Fibroblast of skin of left biceps (primary cell): ENCODE measurements at places on chromosomes 4 and X.

DNA sequence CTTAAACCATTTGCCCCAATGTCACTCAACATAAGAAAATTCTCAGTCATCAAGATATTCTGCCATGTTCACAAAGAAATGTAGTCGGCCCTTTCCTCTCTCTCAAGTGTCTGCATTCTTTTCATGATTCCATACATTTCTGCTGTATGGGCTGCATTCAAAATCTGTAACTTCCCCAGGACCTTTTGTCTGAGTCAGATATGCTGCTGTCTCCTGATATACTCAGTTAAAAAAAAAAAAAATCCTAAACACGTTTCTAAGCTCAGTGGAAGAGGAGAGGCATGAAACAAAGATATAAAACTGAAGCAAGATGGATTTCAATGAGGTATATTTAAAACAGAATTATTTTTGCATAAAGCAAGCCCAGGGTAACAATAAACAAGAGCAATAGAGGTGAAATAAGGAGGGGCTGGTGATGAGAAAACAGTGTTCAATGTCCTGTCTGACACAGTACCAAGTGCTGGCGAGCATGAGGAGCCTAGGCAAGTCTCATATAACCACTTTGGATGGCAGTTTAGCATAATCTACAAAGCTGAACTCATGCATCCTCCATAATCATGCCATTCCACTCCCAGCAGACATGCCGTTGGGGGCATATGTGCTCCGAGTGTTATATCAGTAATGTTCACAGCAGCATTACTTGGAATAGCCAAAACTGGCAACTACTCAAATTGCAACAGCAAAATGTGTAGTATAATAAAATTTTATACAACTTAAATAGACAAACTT is 76.7 kb downstream of the MANBA start:
- DNase-seq, result no peak

DNA sequence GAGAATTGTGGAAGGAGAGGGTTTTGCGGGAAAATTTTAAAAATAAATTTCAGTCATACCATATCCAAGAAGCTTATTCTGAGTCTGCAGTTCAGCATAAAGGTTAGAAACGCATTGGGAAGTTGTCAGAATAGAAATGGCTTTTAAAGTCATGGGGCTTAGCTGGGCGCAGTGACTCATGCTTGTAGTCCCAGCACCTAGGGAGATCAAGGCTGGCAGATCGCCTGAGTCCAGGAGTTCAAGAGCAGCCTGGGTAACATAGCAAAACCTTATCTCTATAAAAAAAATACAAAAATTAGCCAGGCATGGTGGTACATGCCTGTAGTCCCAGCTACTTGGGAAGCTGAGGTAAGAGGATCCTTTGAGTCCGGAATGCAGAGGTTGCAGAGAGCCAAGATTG is 3.9 kb upstream of the PLA2G12A start:
- no peak for DNase-seq

DNA sequence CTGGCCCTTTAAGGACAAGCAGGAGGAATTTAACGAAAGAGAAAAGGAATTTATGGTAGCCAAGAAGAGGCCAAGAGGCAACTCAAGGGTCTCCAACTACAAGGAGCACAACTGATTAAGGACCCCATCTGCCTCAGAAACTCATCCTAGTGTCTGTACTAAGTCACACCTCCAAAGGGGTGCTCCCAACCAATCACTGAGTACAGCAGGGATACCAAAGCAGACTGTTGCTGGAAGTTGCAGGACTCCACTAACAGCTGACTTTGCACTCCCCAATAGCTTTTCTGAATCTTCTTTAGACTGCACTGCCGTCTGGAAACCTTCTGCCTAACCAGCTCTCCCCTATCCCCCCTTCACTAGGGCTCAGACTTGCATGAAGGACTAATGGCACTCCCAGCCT is 50.6 kb downstream of the ATP11C start:
- DNase-seq, result no peak

- DNase-seq, result no peak
These were observed 47.6 kb downstream of the THOC2 start for GRCh38 chrX:123685232-123685631.

DNA sequence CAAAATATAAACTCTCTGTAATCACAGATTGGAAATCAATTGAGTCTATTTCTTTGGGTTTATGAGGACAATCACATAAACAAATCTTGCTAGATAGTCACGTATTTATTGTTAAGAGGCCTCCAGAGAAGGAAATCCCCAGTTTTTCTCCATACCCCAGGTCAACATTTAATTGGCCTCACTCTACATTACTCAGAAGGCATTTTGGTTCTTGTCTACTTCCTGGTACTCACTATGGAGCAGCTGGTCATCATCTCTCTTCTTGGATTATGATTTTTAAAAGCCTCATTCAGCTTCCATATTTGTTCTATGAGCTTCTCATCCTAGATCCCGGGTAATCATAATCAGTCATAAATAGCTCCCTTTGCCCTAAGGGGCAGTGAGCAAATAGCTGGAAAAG is 81.6 kb upstream of the LNX1 start:
- DNase-seq, result no peak

GRCh38 chrX:154486052-154486395 is 391 bp downstream of the UBL4A start:
- no peak for DNase-seq

GRCh38 chrX:14630733-14631132 is 101.4 kb downstream of the GLRA2 start:
- no peak for DNase-seq

DNA sequence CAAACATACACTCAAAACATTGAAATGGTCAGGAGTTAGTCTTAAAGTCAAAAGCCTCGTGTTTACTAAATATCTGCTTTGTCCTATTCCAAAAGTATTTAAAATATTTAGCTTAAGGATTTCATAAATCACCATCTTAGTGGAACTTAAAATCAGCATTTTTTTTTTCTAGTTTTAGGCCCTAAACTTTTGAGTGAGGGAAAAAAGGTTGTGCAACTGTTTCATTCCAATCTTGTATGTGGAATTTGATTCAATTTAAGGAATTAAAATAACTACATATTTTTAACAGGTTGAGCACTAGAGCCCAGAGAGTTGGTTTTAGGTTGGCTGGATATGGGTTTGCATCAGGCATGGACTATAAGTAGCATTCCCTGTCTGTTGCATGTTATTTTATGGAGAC is 35.7 kb upstream of the ANK2 start:
- peak; percentile 12 for DNase-seq

GRCh38 chr4:11741190-11741652 is 312.5 kb upstream of the HS3ST1 start:
- no peak for DNase-seq

- no peak for DNase-seq
These were observed 125.1 kb upstream of the FRMPD4 start for GRCh38 chrX:12013211-12013618.

DNA sequence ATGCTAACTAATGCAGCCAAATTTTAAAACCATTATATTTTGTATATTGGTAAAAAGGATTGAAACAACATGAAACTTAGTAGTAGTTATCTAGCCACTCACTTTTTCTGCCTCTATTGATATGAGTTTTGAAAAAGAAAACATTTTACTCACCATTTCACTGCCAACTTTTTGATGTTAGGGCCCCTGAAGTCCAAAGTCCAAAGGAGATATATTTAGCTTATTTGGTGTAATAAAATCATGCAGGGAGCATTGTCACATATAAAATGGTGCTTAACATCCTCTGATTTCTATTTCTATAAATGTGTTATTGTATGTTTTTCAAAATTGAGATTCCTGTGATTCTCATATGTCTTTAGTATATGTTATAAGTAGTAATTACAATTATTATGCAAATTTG is 24.5 kb upstream of the CXCL3 start:
- no peak for DNase-seq
